Common myeloid progenitor, CD34-positive (primary cell): ENCODE measurements at places on chromosomes 5 and 9.

DNA sequence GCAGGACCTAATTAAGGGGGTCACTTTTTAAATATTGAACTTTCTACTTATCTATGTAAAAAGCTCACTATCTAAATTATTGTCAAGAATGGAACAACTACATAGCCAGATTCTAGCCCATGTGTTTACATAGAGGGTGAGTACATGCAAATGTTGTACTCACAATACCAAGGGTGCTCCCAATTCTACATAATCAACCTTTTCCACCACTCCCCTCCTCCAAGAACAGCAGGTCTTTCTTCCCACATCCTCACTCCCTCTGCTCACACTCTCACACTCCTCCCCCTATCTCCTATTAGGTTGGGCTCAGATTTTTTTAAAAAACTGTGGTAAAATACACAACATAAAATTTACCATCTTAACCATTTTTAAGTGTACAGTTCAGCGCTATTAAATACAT lies 325.4 kb downstream of the ARL15 start:
- no peaks in the 10 kb centered on the region for H3K4me1 ChIP-seq
- DNase-seq = no peak
- H3K36me3 ChIP-seq = no peaks in the 10 kb centered on the region

DNA sequence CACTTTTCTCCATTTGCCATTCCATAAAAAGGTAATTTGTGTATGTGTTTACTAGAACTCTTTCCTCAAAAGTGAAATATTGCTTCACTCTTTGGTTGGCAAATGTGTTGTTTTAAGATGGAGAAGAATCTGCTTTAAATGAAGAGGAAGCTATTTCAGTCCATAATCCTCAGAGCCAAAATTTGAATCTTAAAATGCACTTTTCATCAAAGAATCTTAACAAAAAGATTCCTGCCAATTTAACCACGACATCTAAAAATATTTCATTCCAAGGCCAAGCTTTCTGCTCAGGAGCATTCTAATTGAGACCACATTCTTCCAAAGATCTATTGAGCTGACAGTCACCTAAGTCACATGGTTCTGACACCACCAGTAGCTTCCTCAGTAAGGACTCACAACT lies 7.5 kb downstream of the GABRB2 start:
- DNase-seq = no peak
- no peak overlapping the region for H3K4me3 ChIP-seq
- H3K27ac ChIP-seq = no peak overlapping the region
- H3K36me3 ChIP-seq = no peaks in the 10 kb centered on the region
- H3K27me3 ChIP-seq = no peaks in the 10 kb centered on the region

DNA sequence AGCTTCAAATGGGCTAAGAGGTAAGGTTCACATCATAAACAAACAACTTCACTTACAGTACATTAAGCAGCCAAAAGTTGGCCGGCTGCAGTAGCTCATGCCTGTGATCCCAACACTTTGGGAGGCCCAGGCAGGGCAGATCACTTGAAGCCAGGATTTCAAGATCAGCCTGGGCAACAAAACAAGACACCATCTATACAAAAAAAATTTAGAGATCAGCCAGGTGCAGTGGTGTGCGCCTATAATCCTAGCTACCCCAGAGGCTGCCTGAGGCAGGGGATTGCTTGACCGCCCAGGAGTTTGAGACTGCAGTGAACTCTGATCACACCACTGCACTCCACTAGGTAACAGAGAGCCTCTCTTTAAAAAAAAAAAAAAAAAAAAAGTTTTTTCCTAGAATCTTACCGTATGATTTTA lies 16.9 kb downstream of the UBTD2 start:
- H3K36me3 ChIP-seq = peaks cover 2% of the 10 kb centered on the region
- H3K27ac ChIP-seq = no peak overlapping the region
- no peak overlapping the region for H3K4me3 ChIP-seq
- H3K27me3 ChIP-seq = no peaks in the 10 kb centered on the region
- no peak for DNase-seq

DNA sequence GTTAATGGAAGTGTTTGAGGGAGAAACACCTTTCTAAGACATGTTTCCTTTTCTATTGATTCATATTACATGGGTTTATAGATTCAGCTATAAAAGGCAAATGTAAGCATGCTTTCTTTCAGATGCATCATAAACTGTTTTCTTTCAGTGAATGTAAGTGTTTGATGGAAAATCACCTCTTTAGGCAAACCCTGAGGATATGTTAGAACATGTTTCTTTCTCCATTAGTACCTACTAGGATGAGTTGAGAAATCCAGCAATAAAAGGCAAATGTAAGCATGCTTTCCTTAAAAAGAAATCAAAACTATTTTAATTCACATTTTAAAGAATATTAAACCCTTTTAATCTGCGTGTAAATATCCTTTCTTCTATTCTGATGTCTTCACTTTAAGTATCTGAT lies 31.6 kb downstream of the FNIP1 start:
- no peak overlapping the region for H3K27ac ChIP-seq
- no peaks in the 10 kb centered on the region for H3K27me3 ChIP-seq

- no peaks in the 10 kb centered on the region for H3K4me1 ChIP-seq
- no peak overlapping the region for H3K4me3 ChIP-seq
- DNase-seq = no peak
- no peaks in the 10 kb centered on the region for H3K27me3 ChIP-seq
- H3K27ac ChIP-seq = no peak overlapping the region
- no peaks in the 10 kb centered on the region for H3K36me3 ChIP-seq
Observed at GRCh38 chr9:119509291-119509905, 140.2 kb upstream of the BRINP1 start.

DNA sequence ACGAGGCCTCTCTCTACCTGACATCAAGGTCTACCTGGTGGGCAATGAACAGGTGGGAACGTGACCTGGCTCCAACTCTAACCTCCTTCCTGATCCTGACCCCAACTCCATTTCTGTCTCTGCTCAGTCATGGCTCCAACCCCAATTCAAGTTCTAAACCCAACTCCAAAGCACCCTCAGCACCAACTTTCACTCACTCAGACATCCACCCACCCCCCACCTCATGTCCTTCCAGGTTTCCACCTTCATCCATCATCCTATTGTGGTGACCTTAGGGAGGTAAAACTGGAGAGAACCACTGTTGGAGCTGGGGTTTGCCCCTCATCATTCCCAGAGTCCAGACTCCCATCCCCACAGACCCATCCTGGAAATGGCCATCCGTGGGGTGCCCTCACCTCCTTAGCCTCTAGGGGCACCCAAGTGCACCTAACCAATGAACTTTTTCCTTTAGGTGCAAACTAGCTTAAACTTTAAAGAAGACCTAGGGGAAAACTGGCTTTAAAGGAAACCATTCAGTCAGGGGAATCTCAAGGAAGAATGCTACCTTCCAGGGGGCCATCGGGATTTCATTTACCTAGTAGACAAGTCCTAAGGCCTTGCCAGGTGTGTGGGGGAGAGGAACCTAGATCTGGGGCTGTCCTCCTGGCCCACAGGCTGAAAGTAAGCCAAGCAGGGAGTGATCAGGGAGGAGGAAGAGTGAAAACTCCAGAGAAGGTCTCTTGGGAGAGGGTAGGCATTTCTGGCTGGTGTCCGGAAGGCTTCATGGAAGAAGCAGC lies 11.3 kb downstream of the RGS14 start:
- no peak overlapping the region for H3K4me3 ChIP-seq
- H3K36me3 ChIP-seq = peaks cover 28% of the 10 kb centered on the region
- no peak overlapping the region for H3K27ac ChIP-seq
- no peak for DNase-seq
- peaks cover 55% of the 10 kb centered on the region for H3K4me1 ChIP-seq

DNA sequence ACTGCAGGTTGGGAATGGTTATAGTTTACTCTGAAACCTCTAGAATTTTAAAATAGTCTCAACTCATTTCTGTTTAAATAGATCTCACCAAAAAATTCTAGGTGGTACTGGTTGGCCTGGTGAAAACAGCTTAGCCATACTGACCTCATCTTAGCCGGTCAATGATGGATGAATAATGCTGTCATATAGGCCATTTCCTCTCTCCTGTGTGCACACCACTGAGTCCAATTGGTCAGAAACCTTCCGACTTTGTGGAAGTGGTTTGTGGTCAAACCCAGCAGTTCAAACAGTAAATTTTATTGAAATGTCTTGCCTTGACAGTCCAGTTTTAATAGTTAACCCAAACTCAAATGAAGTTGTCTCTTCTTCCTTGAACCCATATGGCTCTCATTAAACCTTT lies 98.6 kb downstream of the GIN1 start:
- H3K36me3 ChIP-seq = no peaks in the 10 kb centered on the region
- H3K27me3 ChIP-seq = no peaks in the 10 kb centered on the region
- DNase-seq = no peak
- H3K27ac ChIP-seq = no peak overlapping the region
- H3K4me3 ChIP-seq = no peak overlapping the region
- H3K4me1 ChIP-seq = peaks cover 5% of the 10 kb centered on the region

DNA sequence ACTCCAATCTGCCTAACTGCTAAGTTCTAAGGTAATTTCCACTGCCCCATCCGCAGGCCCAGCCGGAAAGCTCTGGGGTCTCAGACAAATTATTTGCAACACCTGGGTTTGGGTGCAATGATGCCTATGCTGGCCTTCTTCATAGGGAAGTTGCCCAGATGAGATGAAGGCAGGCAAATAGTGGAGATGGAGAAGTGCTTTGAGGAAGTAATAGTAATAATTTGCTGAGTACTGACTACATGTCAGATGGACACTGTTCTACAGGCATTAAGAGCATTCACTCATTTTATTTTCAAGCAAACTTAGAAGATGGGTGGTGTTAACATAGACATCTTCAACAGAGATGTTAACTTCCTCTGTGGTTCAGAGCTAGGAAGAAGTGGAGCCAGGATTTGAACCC lies 3.8 kb downstream of the PCDH12 start:
- H3K4me1 ChIP-seq = peaks cover 33% of the 10 kb centered on the region
- H3K27me3 ChIP-seq = no peaks in the 10 kb centered on the region
- no peak overlapping the region for H3K27ac ChIP-seq
- H3K4me3 ChIP-seq = no peak overlapping the region
- no peak for DNase-seq
- H3K36me3 ChIP-seq = no peaks in the 10 kb centered on the region

GRCh38 chr9:123484130-123484529 lies 128.1 kb downstream of the CRB2 start:
- no peaks in the 10 kb centered on the region for H3K4me1 ChIP-seq
- no peaks in the 10 kb centered on the region for H3K36me3 ChIP-seq
- DNase-seq = no peak
- no peak overlapping the region for H3K4me3 ChIP-seq
- H3K27ac ChIP-seq = no peak overlapping the region

DNA sequence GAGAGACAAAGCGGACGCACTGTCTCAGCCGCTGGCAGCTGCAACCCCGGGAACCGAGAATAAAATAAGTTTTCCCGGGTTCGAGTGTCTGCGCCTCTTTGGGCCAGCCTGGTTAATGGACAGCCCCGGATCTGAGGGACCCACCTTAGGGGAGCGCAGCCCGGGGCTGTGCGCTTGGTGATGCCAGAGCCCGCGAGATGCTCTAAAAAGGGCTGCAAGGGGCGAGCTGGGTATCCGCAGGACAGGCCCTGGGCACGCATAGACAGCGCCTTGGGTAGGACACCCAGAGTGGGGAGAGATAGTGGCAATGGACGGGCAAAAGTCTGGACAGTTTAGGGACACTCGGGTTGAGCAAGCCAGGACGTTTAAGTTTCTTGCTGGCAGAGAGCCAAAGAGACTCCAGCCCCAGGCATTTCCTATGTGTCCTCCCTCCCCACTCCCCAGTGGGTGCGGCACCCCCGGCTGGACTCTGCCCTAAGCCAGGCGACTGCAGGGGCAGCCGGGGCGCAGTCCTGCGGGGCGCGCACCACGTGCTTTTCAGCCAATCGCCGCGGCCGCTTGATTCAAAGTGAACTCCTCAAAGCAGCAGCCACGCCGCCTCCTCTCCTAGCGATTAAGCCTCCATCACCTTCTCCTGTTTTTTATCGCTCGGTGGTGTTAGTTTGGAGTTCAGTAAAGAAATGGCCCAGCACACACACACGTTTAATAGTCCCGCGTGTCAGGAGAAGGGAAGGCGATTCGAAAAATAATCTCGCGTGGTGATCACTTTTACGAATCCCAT lies 616 bp upstream of the ENC1 start:
- no peaks in the 10 kb centered on the region for H3K36me3 ChIP-seq
- peak; percentile 64 for DNase-seq

- DNase-seq = no peak
- H3K36me3 ChIP-seq = no peaks in the 10 kb centered on the region
- H3K4me3 ChIP-seq = no peak overlapping the region
- peaks cover 19% of the 10 kb centered on the region for H3K27me3 ChIP-seq
Observed at GRCh38 chr5:1764606-1764960, 35.1 kb downstream of the MRPL36 start.

DNA sequence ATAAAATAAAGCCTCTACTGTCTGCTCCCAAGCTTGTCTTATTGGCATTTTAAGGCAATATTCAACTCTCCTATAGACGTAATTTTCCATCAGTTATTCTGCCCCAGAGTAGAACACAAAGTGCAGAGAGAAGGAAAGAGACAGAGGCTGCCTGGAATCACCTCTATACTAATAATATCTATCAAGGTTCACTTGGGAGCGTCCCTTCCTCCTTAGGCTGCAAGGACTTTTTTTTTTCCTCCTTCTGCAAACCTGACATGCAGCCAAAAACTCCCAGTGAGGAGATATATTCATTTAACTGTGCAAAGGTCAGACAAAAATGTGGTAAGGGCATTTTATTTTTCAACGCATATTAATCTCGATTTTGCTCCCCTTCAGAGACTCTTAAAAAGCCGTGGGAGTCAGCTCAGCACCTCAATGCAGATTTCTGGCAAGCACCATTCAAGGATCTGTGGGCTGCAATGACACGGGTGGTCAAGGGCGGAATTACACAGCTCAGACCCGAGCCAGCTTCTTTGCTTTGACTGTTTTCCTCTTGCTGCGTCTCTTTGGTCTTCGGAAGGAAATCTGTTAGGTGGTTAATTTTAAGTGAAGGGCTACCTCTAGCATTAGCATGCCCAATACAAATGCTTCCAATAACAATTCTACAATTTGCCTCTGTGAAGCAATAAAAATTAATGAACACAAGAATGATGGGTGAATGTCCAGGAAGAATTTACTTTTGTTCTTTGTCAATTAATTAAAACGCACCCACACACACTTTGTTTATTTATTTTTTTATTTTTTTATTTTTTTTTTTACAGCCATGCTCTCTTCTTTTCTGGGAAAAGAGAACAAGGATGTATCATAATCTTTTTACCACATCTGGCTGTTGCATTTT lies 587.7 kb upstream of the GRAMD2B start:
- no peaks in the 10 kb centered on the region for H3K36me3 ChIP-seq
- H3K27ac ChIP-seq = no peak overlapping the region

DNA sequence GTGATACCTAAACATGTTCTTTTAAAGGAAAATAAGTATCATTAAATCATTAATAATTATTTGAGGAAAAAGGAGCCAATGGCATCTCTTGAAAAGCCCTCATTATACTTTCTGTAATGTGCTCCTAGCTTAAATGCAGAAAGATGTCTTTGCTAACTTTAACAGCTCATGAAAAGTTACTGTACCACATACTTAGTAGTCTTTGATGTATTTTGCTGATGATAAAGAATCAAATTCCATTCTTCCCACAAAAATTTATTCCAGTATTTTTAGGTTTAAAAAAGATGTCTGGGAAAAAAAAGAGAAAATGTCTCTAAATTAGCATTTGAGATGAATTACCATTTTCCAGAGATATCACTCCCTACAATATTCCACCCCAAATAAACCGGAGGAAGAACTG lies 112.5 kb downstream of the PPP2R2B start:
- DNase-seq = no peak
- no peak overlapping the region for H3K27ac ChIP-seq
- no peaks in the 10 kb centered on the region for H3K36me3 ChIP-seq

- no peaks in the 10 kb centered on the region for H3K36me3 ChIP-seq
- H3K27me3 ChIP-seq = no peaks in the 10 kb centered on the region
- no peak overlapping the region for H3K27ac ChIP-seq
- no peaks in the 10 kb centered on the region for H3K4me1 ChIP-seq
Observed at GRCh38 chr5:64384765-64385164, 121.0 kb upstream of the RGS7BP start.

- H3K4me1 ChIP-seq = peaks cover 33% of the 10 kb centered on the region
- peak overlapping the region; percentile 96 for H3K4me3 ChIP-seq
- no peaks in the 10 kb centered on the region for H3K27me3 ChIP-seq
- DNase-seq = peak; percentile 90
Observed at GRCh38 chr5:65925601-65926275, 637 bp upstream of the ERBIN start.
